ENCODE measurements at places on chromosomes 7 and 10.
A peak's percentile ranks its signal among the peaks of the same experiment; 100 is the strongest.

DNA sequence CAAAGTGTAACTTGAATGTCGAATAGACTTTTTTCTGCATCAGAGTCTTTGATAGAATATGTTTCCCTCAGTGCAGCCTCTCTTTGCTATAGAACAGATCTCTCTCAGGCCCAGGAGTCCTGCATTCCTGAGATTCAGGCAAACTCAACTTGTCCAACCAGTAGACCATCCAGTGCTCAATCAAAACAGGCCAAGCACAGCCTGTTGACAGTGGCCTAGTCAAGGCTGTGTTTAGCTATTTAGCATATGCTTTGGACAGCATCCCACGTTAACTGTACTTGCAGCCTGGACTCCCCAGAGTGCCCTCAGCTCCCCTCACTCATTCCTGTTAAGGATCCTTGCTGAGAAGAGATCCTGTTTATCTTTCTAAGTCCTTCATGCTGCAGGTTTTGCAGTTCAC lies 16.3 kb downstream of the OR6V1 start:
- DNase-seq: no peak

DNA sequence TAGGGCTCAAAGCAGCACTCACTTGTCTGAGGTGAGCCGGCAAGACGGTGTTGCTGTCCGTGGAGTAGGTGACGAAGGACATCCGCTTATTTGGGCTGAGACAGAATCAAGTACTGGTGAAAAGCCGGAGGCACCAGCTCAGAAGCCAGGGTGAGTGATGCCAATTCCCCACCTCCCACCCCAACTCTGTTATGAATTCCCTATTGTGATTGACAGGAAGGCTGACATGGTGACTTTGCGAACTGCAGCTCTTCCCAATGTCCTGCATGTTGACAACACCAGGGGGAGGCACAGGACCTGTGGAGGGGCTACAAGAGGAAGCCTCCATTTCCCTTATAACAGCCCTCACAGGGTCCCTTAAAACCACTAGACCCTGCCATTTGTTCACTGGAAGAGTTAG lies 52.3 kb upstream of the MSMB start:
- DNase-seq: no peak

- no peak for DNase-seq
These were observed 148.3 kb upstream of the PHYHIPL start for GRCh38 chr10:59027975-59028655.

GRCh38 chr7:137944168-137944567 lies 57.7 kb downstream of the CREB3L2 start:
- DNase-seq: no peak

- DNase-seq: peak; percentile 62
These were observed 75.9 kb downstream of the HIBADH start for GRCh38 chr7:27586825-27587224.

GRCh38 chr10:77741746-77742145 lies 104.1 kb upstream of the KCNMA1 start:
- no peak for DNase-seq

- no peak for DNase-seq
These were observed 220.0 kb downstream of the ARHGAP21 start for GRCh38 chr10:24503461-24504320.

DNA sequence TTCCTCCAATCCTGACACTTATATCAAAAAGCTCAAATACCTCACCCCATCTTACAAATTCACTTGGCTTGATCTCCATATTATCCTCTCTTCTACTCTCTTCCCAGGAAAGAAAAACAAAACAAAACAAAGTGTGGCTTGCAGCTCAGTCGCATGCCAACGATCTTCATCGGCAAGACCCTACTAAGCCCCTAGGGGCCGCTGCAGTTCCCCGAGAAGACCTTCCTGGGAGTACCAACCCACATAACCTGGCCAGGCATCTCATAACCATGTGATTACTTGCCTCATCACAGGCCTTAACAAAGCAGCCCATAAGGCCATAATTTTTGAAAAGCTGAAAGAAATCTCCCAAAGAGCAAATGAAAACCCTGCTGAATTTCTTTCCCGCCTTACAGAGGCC lies 103.7 kb downstream of the ZNF92 start:
- DNase-seq: no peak

DNA sequence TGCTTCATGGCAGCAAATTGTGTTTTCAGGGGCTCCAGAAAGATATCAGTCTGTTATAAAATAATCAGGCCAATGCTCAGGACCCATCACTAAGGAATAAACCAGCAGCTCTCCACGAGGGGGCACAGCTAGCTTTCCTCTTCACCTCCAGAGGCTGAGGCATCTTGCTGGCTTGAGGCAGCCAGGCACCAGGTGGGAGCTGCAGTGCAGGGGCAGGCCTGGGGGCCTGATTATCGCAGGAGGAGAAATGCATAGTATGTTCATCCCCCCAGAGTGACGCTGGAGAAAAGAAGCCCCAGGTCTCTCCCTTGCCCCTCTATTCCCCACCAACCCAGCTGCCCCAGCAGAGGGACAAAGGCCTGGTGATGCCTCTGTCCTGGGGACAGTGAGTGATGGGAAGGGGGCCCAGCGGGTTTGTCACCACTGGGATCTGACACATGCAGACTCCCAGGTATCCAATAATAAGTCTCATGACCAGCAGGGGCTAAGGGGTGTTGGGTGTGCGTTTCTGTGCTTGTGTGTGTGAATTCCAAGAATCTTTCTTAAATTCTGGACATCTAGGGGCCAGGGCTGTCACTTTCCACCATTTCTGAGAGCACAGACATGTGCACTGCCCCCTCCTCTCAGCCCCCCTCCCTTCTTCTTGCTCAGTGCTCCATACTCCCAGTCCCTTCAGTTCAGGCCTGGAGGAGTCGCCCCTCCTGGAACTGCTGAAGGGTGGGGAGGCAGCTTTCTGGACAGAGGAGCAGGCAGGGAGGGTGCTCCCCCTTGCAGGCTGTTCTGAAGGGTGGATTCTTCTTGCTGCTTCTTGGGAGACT lies 128.1 kb upstream of the FAM20C start:
- DNase-seq: no peak

DNA sequence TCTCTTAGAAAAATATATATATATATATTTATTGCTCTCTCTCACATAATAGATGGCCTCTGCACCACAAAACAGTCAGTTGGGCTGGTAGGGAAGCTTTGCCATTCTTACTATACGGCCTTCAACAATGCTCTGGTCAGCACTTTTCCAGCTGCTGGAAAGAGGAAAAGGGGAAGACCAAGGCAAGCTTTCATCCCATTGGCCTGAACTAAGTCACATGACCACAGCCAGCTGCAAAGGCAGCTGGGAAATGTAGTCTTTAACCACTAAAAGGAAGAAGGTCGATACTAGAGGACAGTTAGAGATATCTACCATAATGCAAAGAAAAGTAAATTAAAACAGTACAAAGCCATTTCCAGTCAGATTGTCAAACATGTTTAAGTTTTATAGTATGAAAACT lies 58.4 kb upstream of the MACROH2A2 start:
- DNase-seq: no peak

- DNase-seq: no peak
These were observed 10.2 kb downstream of the APBB1IP start for GRCh38 chr10:26448292-26448691.

GRCh38 chr7:128350708-128351295 lies 7.1 kb upstream of the RBM28 start:
- DNase-seq: no peak

GRCh38 chr7:4745265-4745919 lies 30.0 kb upstream of the AP5Z1 start:
- no peak for DNase-seq

DNA sequence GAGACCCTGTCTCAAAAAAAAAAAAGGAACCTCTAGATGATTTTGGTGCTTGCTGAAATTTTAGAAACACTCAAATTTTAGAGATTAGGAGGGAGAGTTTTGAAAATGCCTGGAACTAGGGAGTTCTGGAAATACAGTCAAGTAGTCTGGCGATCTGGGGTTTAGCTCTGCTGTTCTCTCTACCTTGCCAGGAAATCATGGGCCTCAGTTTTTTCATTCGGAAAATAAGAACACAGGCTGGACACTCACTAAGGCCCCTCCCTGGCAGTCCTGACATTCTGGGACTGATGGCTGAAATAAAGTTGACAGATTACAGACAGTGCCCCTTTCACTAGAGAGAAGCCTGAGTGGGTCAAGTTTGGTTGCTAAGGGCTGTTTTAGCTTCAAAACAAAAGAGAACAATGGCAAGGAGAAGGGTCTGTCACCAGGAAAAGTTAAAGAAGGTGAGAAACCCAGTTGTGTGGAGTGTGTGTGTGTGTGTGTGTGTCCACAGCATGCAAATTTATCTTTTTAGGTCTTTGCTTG lies 25.0 kb upstream of the CALN1 start:
- DNase-seq: no peak

DNA sequence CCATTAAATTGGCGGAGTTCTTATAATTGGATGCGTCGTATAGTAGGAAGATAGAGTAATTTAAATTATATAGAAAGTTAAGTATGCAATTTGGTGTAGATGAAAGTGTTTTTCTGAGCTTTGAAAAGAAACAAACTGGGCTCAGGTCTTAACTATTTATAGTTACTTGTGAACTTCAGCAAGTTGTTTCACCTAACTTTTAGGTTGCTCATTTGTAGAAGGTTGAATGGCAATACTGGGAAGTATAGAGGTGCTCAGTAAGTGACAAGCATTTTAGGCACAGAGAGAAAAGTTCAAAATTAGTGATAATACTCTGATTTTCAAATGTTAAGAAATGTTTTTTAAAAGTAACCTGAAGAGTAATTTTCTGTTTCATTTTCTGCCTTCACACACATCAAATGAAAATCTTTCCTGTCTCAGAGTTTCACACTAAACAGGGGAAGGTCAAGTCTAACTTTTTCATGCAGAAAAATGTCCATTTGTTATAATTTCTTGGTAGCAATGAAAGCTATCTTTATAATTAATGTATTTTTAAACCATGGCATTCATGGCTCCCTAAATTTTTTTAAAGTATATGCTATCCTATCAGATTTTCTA lies 146.5 kb downstream of the PHF14 start:
- DNase-seq: no peak

DNA sequence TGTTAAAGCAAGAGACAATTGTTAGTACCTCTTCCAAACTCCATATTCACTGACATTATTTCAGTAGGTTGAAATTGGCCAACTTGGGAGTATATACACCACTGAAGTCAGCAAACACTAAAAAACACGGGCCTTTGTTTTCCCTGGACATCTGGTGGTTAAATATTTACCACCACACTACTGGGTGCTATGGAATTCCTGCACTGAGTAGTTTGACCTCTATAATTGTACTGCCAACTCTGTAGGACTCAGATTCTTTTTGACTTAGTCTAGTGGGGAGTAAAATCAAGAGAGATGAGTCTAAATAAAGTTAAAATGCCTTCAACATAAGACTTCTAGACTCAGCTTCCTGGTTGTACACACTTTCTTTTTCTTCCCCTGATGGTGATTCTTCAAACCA lies 41.3 kb upstream of the TES start:
- DNase-seq: no peak

DNA sequence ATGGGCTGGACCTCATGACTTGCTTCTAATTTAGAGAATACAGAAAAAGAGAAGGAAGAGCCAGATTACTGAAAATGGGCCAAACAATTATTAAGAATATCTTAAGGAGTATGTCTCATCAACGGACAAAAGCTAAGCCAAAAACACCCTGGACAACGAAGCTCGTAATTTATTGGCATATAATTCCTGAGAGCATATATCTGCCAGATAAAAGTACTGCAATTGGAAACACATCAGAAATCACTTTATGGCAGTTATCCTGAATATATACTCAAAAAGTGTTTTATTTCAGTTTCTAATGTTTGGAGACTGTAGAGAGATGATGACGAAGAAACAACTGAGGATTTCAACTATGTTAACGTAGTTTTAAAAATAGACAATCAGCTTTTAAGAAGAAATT lies 211.8 kb downstream of the CSTF2T start:
- no peak for DNase-seq

- no peak for DNase-seq
These were observed 181.9 kb downstream of the AKR1D1 start for GRCh38 chr7:138258197-138258559.

DNA sequence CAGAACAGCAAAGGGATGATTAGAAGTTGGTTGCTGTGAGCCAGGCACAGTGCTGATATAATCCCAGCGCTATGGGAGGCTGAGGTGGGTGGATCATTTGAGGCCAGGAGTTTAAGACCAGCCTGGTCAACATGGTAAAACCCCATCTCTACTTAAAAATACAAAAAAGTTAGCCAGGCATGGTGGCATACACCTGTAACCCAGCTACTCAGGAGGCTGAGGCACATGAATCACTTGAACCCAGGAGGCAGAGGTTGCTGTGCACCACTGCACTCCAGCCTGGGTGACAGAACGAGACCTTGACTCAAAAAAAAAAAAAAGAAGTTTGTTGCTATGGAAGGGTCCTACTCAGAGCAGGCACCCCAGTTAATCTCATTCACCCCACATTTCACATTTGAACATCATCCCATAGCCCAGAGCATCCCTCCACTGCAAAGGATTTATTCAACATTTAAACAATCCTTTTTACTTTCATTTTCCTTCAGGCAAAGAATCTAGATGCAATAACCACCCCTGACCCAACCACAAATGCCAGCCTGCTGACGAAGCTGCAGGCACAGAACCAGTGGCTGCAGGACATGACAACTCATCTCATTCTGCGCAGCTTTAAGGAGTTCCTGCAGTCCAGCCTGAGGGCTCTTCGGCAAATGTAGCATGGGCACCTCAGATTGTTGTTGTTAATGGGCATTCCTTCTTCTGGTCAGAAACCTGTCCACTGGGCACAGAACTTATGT lies 4.1 kb downstream of the IL6 start:
- DNase-seq: no peak

- DNase-seq: no peak
These were observed 5.9 kb downstream of the DIP2C start for GRCh38 chr10:683448-684071.

GRCh38 chr7:116630932-116631671 lies 40.9 kb upstream of the MET start:
- no peak for DNase-seq

GRCh38 chr7:116953906-116954838 lies 871 bp downstream of the ST7 start:
- DNase-seq: peak; percentile 82

GRCh38 chr10:36942616-36943015 lies 182.8 kb upstream of the ANKRD30A start:
- DNase-seq: no peak

DNA sequence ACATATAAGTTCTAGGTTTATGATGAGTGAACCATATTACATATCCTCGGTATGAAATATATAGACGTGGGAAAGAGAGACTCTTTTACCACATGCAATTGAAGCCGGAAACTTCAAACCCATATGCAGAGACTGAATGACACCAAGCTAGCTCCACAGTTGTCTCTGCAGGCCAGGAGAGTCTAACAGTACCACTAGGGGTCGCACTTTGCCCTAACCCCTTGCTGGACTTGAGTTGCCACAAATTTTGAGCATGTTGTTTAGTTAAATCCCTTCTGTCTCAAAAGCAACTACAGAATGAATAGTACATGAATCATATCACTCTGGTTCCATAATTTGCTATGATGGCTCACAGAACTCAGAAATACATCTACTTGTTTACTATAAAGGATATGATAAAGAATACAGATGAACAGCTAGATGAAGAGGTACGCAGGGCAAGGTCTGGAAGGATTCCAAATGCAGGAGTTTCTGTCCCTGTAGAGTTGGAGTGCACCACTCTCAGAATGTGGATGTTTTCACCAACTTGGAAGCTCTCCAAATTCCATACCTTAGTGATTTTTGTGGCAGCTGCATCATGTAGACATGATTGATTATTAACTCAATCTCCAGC lies 112.4 kb upstream of the YAE1 start:
- no peak for DNase-seq

GRCh38 chr7:106841896-106842390 lies 23.1 kb upstream of the PIK3CG start:
- DNase-seq: peak; percentile 94

- no peak for DNase-seq
These were observed 124.6 kb downstream of the WDFY4 start for GRCh38 chr10:48809261-48809660.
